NCI-H526 treated with DMSO at 0.1 percent for 48 hours (cell line): ENCODE measurements at places on chromosomes 6 and 20.
A peak's percentile ranks its signal among the peaks of the same experiment; 100 is the strongest.

DNA sequence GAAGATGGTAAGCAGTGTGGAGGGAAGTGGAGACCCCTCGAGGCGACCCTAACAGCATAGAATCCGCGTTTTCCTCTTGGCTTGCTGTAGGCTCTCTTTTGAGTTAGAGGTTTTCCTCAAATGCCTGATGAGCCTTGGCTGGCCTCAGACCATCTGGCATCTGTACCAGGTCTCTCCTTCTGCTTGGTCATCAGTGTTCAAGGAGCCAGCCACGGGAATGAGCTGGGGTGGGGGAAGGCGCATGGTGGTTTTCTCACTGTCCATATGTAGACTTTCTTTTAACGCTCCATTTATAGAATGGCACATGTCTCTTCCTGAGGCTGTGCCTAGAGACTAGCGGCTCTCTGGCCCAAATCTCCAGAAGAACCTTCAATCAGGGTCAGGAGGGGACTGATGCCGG is 8.1 kb upstream of the GUCA1A start:
- no peak for DNase-seq

GRCh38 chr20:46299078-46299477 is 9.2 kb downstream of the CDH22 start:
- no peak for DNase-seq

DNA sequence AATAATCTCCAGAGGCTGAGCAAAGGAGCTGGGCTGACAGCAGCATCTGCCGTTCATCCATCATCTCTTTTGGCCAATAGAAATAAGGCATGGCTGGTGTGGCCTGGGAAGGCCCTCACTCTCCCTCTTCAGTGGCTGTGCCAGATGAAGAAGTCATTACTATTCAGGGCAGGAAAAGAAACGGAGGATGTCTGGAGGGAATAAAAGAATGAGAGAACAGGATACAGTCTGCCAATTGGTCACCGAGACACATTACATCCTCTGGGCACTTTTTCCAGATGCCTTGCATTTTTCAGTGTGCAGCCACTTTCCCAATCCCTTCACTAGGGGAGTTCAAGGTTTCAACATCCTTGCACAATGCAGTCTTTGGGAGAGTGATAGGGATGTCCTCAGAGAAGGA is 32.2 kb upstream of the VGLL2 start:
- no peak for DNase-seq

DNA sequence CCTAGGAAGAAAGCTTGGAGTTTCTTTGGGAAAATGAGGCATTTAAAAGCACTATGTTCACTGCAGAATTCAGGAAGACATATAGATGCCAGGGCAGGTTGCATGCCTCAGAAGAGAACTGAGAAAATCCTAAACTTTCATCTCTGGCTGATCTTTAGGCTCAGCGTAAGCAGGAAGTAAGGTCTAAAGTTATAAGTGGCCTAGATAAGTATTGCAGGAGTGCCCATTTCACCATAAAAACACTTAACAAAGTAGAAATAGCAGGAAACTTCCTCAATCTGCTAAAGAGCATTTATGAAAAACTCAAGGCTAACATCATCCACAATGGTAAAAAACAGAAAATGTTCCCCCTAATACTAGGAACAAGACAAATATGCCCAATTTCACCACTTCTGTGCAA is 320.3 kb downstream of the BMP2 start:
- no peak for DNase-seq

DNA sequence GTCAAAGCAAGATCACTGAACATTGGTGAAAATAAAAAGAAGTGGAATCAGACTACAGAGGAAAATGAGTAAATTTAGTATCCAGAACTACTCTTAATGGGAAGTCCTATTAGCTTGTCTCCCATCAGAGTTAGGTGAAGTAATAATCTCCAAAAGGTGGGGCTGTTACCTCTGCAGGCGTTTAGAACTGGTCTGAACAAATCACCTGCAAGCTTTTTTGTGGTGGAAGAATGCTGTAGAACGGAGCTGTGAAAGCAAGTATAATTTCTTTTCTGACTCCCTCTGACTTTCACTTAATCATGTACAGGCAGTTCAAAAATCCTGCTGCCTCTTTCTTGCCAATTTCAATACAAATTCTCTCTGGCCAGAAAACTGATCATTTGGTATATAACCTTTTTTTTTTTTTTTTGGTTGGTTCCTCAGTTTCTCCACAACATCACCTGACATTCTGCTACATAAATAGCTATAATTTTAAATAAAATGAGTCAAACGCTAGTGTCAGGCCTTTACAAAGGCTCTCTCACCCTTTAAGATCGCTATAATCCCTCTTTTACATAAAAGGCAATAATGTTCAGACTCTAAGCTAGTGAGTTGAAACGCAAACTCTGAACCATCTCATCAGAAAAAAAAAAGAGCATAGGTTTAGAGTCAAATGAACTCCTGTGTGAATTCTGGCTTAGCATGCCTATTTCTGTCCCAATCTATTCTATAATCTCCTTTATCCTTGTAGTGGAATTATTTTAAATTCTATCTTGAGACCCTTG is 38.8 kb downstream of the CITED2 start:
- DNase-seq = no peak

- no peak for DNase-seq
Measured at GRCh38 chr6:41546866-41547798, 951 bp downstream of the FOXP4 start.

DNA sequence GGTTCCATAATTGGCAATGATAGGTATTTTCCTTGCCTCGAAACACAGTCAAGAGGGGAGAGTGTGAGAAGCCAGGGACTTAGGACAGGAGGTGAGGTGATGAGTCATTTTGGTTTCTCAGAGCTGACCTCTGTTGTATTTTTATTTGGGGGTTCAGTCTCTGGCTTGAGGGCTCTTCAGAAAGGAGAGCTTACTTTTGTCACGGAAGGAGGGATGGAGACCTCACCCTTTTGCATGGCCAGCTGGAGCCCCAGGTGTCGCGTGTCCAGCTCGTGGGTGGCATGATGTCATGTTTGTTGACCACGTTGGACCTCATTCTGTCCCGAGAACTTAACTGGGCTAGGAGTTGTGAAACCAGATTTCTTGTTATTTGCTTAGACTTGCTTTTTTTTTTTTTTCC is 293.9 kb downstream of the QKI start:
- no peak for DNase-seq

DNA sequence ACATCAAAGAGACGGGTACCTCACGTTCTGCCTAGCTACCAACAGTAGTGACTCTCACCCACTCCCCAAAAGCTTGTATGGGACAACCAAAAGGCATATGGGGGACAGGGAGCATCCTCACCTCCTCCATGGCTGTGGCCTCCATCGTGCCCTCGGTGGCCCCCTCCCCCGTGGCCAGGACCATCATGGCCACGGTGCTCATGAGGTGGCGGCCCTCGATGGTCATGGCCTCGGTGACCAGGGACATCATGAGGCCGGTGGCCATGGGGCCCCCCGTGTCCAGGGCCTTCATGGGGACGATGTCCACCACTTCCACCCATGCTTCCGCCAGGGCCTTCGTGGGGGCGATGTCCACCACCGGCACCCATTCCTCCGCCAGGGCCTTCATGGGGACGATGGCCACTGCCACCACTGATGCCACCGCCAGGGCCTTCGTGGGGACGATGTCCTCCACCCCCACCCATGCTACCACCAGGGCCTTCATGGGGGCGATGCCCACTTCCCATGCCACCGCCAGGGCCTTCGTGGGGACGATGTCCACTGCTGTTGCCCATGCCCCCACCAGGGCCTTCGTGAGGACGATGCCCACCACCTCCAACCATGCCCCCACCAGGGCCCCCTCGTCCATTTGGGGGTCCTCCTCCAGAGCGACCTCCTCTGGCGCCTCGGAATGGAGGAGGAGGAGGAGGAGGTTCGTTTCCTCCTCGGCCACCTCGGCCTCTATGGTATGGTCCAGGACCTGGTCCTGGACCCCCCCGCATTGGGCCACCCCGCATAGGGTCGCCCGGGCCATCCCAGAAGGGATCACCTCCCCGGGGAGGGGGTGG is 15.0 kb downstream of the PPP1R10 start:
- no peak for DNase-seq

GRCh38 chr20:47688385-47689381 is 96.6 kb downstream of the SULF2 start:
- DNase-seq = no peak

DNA sequence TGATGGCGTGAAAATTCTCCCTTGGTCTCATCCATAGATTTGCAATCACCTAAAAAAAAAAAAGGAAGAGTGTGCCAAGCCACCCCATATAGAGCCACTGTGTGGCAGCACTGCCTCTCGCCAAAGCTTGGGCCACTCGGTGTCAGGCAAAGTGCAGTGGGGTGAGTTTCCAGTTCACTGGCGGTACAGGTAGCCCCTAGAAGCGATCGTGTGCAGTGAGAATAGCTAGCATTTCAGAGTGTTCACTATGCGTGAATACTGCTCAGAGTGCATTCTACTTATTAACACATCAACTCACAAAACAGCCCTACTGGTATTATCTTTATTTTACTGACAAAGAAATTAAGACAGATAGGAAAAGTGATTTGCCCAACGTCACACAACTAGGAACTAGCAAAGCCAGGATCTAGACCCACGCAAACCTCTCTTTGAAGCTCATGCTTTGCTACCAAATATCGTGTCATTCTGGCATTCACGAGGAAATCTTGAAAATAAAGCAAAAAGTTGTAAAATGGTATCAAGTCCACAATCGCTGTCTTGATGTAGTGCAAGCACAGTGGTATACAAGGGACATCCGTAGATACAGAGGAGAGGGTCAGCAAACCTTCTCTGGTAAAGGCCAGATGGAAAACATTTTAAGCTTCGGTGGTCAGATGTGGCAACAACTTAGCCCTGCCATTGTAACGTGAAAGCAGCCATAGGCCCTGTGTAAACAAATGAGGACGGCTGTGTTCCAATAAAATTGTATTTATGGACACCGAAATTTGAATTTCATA is 10.4 kb upstream of the GCNT2 start:
- DNase-seq = peak; percentile 76

GRCh38 chr6:52365317-52365716 is 3.4 kb downstream of the PAQR8 start:
- DNase-seq = no peak

GRCh38 chr6:82910820-82911219 is 154.8 kb downstream of the UBE3D start:
- DNase-seq = no peak

- DNase-seq = no peak
Measured at GRCh38 chr6:811191-811590, 118.3 kb upstream of the EXOC2 start.

GRCh38 chr6:135298455-135298854 is 117.3 kb downstream of the MYB start:
- DNase-seq = no peak

DNA sequence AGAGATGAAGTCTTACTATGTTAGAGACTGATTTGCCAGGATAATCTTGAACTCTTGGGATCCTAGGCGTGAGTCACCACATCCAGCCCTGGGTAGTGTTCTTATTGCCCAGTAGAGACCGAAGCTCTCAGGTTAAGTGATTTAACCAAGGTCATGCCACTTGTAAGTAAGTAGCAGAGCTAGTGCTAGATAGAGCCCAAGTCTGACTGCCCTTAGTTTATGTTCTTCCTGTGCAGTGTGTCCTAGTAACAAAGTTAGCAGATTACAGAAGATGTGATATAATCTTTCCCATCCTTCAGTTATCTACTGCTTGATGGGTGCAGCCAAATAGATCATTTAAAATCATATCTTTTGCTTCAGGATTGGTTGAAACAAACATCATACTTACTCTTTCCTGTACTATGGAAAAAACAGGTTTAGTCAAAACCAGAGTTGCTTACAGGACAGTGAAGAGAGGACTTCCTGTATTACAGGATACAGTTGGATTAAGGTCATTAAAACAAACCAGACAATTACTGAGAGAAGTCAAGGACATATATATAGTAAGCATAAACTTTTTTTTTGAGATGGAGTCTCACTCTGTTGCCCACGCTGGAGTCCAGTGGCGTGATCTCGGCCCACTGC is 9.5 kb upstream of the PABPC1L start:
- DNase-seq = no peak

DNA sequence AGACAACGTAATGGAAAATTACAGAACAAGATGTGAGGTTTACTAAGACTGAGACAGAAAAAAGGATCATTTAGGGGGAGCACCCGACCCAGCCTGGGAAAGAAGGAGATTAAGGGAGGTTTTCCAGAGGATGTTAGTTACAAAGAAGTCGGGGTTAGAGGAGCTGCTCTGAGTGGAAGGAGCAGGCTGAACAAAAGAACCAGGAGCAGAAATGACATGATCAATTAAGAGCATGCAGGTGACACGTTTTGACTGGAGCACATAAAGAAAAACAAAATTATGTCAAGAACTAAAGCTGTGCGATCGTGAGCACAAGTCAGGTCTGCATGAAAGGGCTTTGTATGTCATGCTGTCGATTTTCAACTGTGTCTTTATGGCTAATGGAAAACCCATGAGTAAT is 417.3 kb upstream of the MARCKS start:
- no peak for DNase-seq

DNA sequence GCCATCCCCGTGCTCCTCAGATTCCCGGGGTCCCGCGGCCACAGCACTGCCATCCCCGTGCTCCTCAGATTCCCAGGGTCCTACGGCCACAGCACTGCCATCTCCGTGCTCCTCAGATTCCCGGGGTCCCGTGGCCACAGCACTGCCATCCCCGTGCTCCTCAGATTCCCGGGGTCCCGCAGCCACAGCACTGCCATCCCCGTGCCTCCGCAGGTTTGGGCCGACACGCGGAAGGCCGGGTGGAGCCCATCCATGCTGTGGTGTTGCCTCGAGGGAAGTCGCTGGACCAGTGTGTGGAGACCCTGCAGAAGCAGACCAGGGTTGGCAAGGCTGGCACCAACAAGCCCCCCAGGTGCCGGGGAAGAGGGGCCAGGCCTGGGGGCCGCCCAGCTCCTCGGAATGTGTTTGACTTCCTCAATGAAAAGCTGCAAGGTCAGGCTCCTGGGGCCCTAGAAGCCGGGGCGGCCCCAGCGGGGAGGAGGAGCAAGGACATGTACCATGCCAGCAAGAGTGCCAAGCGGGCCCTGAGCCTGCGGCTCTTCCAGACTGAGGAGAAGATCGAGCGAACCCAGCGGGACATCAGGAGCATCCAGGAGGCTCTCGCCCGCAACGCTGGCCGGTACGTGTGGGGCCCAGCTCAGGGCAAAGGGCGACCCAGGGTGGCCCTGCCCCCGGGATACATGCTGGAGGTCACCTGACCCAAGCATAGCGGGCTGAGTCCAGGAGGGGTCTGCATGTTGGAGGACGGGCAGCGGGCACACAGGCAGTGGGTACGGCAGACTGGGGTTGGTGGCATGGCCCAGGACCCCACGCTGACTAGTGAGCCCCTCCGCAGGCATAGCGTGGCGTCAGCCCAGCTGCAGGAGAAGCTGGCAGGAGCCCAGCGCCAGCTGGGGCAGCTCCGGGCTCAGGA is 1.3 kb upstream of the LIME1 start:
- no peak for DNase-seq

DNA sequence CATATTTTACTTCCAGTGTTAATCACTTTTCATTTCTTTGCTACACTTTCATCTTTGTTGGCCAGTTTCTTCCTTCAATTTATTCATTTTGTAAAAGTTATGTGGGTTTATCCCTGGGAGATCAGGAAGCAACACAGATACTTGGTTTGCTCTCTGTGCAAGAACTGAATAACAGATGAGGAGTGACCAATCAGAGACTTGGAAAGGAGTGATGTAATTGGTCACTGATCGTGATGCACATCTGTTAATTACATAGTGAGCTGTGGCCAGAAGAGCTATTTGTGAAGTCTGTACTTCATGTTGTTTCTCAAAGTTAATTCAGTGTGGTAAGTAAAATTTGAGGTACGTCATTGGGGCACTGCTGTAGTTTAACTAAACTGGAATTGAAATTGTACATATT is 21.3 kb downstream of the ANKRD6 start:
- no peak for DNase-seq

GRCh38 chr6:143264379-143264778 is 186.1 kb downstream of the ADAT2 start:
- DNase-seq = no peak

- no peak for DNase-seq
Measured at GRCh38 chr6:80142586-80142985, 36.1 kb downstream of the BCKDHB start.
